Stimulated activated CD8-positive, alpha-beta memory T cell treated with anti-CD3 and anti-CD28 coated beads, Interleukin-2, amount 100 ng/mL, for 1 hour (primary cell): ENCODE measurements at places on chromosomes 1 and 21.

- no peak for DNase-seq
Measured at GRCh38 chr1:232923739-232924386, 26.5 kb upstream of the NTPCR start.

DNA sequence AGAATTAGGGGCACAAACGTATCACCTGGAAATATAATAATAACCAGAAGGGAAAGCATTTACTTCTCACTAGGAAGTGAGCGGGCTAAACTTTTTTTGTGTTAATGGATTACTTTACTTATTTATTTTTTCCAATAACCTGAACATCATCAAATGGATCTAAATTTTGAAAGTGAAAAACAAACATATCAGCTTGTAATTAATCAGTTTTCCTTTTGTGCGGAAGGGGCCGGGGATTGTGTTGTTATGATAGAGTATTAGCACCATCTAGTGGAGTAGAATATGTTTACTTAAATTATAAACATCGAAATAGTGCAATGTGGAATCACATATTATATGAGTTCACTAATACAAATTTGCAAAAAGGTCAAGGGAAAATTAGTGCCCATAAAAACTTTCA is 9.0 kb downstream of the CFH start:
- no peak for DNase-seq

DNA sequence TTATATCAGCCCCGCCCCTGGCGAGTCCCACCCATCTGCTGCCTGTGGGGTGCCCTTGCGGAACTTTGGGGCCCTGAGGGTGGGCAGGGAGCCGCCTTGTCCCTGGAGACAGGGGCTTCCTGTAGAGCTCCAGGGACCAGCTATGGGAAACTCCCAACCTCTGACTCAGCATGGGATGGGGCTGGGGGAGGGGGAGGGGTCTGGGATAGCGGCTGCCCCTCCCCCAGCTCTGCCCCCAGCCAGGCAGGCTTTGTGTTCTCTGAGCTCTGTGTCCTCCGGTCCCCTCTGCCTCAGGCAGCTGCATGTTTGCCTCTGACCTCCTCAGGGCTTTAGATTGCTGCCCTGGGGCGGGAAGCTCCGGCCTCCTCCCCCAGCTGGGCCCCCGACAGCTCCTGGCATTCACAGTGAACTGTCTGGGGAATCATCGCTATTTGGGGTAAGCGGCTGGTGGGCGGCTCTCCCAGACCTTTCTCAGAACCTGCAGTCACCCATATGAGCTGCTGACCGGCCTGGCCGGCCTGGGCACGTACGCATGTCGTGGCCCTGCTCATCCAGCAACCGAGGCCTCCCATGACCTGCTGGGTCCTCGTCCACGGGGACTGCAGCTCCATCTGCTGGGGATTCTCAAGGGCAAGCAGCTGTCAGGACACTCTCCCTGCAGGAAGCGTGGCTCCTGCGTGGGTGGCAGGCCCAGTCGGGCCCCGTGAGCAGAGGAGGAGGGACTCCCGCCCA is 17.1 kb downstream of the ARHGEF16 start:
- DNase-seq, result no peak

DNA sequence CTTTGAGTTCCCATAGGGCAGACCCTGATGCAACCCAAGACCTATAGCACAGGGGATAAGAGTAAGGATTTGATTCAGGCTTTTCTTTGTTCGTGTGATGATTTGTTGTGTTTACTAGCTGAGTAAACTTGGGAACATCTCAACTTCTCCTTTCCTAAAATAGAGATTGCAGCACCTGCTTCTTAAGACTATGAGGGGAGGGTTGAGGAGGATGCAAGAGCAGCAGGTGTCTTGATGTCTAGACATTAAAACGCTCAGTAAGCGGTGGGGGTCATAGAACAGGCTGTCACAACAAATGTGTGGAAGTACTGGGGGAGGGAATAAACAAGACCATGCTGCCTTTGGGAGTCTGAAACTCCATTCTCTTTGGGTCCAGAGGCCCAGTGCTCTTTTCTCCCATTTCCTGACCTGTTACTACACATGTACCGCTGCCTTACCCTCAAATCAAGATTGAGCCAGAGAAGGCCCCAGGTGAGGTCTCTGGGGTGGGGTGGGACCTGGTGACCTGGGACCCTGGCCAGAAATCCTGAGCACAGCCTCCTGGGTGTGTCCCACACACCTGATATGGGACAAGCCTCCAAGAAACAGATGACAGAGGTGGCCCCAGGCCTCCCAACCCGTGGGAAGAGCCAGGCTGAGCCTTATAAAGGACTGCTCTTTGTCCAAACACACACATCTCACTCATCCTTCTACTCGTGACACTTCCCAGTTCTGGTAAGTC is at the start of gene S100A7A:
TSS of gene S100A7A (plus strand) at position 671 of the 721 bp plus-strand sequence. CDS start 1,563 bp downstream, outside the sequence.
- DNase-seq, result no peak

GRCh38 chr1:93591676-93592550 is 89.7 kb downstream of the BCAR3 start:
- no peak for DNase-seq

DNA sequence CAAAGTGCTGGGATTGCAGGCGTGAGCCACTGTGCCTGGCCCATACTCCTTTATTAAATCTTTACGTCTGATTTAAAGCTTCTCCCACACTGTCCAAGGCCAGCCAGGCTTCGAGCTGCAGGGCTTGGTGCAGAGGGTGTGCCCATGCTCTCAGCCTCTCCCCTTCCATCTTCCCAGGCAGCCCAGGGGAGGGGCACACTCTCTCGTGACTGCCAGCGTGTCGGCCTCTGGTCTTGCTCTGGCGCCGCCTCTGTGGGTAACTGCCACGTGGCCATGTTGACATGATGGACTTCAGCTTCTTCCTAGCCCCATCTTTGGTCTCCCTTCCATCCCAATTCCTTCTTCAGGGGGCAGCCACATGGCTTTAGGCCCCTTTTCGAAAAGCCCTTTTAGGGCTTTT is 4.7 kb downstream of the GPR137B start:
- no peak for DNase-seq

DNA sequence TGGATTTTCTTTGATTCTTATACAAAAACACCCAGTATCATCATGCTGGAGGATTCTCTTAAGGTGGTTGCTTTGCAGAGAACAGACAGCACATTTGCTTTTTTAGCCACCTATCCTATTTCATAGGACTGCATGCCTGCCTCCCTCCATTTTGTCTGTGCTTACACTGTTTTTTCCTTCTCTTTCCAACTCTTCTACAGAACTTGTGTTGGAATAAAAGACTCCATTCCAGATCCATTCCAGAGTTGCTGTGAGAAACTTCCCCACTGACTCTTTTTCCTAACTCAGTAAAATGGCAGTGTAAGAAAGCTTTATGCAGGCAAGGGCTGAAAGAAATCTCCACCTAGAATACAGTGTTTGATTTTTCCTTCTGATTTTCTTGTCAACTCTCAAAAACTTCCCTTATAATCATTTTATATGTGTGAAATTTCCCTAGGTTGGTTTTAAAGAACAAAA is 5.2 kb upstream of the ARID1A start:
- DNase-seq, result no peak

DNA sequence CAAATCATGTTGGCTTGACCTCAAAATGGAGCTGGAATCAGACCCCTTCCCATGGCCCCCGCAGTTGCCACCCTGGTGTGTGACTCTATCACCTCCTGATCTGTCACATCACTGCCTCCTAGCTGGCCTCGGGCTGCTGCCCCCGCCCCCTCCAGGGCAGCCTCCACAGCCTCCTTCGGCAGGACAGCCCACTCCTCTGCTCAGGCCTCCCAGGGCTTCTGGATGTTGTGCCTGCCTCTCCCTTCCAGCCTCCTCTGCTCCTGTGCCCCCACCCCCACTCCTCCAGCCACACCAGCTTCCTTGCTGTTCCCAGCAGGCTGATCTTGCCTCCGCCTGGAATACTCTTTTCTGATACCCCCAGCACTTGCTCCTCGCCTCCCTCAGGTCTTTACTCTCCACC is 134.4 kb upstream of the EDN2 start:
- DNase-seq, result no peak

DNA sequence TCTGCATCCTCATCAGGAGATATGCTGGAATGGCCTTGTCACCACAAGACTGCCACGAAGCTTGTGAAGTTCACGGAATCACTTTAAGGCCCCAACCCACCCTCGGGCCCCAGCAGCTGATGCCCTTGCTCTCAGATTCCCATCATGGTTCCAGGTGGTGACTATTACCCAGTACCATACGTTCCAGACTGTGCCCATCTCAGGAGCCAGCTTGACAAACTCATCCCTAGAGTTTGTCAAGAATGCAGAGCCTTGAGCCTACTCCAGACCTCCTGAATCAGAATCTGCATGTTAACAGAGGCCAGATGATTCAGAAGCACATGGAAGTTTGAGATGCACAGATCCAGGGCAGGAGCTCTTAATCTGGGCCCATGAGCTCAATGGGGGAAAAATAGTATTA is 53.9 kb upstream of the RBM15 start:
- no peak for DNase-seq

DNA sequence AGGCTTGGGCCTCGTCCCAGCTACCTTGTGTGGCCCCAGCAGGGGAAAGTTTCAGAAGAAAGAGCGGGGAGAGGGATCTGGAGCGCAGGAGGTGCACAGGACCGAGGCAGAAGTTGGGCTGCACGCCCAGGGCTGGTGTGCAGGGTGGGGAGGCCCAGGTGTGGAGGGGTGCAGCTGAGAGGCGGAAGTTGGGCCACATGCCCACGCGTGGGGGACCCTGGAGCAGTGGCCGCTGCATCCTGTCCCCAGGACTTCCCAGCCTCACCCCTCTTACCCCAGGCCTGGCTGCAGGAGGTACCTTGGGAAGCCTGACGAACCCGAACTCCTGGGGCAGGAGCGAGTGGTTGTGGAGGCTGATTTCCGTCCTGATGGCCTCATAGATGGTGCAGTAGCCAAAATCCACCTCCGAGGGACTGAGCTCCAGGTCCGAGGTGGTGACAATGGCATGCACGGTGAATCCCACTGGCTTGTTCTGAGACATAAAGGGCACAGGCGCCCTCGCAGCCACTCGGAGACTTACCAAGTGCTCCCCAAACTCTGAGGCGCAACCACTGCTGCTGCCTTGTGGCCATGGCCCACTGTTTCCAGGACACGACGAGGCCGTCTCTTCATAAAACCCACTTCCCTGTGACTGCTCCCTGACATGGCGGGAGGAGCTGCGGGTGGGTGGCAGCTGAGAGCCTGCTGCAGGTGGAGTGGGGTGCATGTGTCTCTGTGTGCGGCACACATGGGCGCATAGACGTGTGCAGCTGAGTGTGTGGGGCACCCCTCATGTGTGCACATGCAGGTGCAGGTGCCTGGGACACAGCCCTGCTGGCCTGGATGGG is 20.4 kb upstream of the TMEM52 start:
- no peak for DNase-seq

- no peak for DNase-seq
Measured at GRCh38 chr1:243488459-243489157, 232.8 kb downstream of the SDCCAG8 start.

GRCh38 chr21:46621457-46622182 is 13.9 kb upstream of the PRMT2 start:
- no peak for DNase-seq

- DNase-seq, result no peak
Measured at GRCh38 chr1:41135196-41135947, 106.7 kb downstream of the SCMH1 start.

GRCh38 chr1:44777547-44777946 is 2.2 kb downstream of the RPS8 start:
- DNase-seq, result no peak

DNA sequence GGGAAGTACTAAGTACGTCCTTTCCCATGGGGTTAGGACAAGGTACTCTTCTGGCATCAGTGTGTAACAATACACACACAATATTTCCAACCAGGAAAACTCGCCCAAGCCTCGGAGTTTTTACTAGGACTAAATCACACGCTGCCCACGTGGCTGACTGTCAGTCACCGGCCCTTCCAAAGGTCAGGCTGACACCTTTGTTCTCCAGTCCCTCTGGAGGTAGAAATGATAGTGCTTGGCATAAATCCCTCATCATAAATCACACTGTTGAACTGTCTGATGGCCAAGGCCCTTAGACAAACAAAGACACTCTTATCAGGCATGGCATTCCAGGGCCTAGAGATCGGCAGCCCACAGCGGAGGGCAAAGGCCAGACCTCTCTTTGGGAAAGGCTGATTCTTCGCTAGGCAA is 16.9 kb upstream of the SLAMF9 start:
- DNase-seq, result no peak

GRCh38 chr21:35257413-35257812 is 208.3 kb upstream of the RUNX1 start:
- DNase-seq, result no peak

GRCh38 chr21:33406493-33406892 is 3.3 kb downstream of the IFNGR2 start:
- no peak for DNase-seq

DNA sequence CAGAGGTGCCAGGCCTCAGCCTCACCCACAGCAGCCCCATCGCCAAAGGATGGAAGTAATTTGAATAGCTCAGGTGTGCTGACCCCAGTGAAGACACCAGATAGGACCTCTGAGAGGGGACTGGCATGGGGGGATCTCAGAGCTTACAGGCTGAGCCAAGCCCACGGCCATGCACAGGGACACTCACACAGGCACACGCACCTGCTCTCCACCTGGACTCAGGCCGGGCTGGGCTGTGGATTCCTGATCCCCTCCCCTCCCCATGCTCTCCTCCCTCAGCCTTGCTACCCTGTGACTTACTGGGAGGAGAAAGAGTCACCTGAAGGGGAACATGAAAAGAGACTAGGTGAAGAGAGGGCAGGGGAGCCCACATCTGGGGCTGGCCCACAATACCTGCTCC is 15.0 kb downstream of the NPR1 start:
- DNase-seq, result no peak

GRCh38 chr1:169885207-169885606 is 8.5 kb downstream of the SCYL3 start:
- DNase-seq, result no peak

DNA sequence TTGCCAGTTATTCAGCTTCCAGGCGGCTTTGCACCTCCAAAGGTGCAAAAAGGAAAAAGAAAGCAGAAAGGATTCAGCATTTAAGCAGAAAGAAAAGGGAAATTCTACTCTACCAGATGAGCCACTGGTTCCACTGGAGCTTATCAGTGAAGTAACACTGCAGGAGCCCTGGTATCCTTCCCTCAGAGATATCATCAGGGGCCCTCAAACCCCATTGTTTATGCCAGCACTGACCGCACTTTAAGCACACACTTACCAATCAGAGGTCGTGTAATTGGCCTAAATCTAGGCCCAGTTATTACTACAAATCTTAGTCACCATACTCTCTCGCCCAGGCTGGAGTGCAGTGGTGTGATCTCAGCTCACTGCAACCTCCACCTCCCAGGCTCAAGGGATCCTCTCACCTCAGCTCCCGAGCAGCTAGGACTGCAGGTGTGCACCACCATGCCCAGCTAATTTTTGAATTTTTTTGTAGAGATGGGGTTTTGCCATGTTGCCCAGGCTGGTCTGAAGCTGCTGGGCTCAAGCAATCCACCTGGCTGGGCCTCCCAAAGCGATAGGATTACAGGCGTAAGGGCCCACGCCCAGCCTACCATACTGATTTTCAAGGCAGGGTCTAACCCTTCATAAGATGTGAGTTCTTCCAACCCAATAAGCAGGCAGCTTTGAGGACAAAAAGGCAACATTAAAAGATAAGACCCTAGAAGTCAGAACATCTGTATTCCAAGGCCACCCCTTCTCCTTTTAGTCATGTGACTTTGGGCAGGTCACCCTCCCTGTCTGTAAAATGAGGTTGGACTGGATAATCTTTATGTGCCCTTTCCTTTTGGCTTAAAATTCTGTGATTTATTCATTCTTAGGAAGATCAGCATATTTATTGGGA is 125.3 kb downstream of the SYT2 start:
- no peak for DNase-seq

- DNase-seq, result no peak
Measured at GRCh38 chr21:38989745-38990423, 184.2 kb downstream of the ETS2 start.

- DNase-seq, result no peak
Measured at GRCh38 chr1:110548381-110548780, 29.4 kb upstream of the KCNA10 start.
